ENCODE measurements at places on chromosomes 11 and 22. TPM values are rescaled to one million over a fixed set of nuclear protein-coding genes. Genes with fewer than 3 reads are reported as not detected.

Gene LRFN4
- total RNA-seq = 3.8 TPM

Gene ANO9
- total RNA-seq = 37.2 TPM

Gene CBX7
- total RNA-seq = 45.4 TPM

DNA sequence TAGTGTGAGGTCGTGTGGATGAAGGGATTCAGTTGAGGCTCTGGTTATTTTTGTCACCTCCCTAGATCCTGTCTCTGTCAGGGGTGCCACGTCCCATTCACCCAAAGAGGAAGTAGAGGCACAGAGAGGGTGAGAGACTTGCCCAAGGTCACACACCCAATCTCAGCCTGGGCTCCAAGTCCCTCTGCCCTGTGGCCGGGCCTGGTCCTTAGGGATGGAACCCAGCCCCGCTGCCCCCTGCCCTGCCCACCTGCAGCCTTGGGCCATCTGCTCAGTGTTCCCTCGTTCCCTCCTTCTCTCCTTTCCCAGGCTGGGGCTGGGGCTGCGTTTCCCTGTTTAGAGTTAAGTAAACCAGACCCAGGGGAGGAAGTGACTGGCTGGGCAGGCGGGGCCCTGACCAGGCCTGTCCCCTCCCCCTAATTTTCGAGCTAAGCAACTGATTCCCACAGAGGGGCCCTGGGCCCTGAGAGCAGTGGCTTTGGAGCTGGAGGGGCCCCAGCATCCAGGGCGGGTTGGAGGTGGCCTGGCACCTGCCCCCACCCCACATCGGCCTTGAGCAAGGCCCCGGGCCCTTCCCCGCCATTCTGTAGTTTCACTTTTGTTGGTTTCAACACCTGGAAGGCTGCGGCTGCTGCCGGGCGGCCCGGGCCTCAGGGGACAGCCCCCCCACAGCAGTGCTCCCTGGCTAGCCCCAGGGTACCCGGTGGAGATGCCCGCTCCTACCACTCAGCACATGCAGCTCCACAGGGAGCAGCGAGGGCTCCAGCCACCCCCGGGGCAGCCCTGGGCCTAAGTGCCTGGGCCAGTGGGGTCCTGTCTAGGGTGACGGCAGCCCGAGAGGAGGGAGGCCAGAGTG is 1.5 kb downstream of the TCIRG1 start:
- H3K4me3 ChIP-seq = peak overlapping the region; percentile 88
- peak; percentile 71 for DNase-seq
- H3K27me3 ChIP-seq = no peaks in the 10 kb centered on the region
- H3K36me3 ChIP-seq = peaks cover 23% of the 10 kb centered on the region
- H3K27ac ChIP-seq = peak overlapping the region; percentile 92

- DNase-seq = no peak
- H3K36me3 ChIP-seq = peaks cover 62% of the 10 kb centered on the region
- peak overlapping the region; percentile 91 for H3K4me3 ChIP-seq
- H3K27me3 ChIP-seq = peaks cover 2% of the 10 kb centered on the region
- peak overlapping the region; percentile 98 for H3K27ac ChIP-seq
Observed at GRCh38 chr22:39522567-39523300, 2.4 kb downstream of the ATF4 start.

- no peak overlapping the region for H3K4me3 ChIP-seq
- H3K27me3 ChIP-seq = peaks cover 3% of the 10 kb centered on the region
- H3K27ac ChIP-seq = no peak overlapping the region
- H3K36me3 ChIP-seq = no peaks in the 10 kb centered on the region
- no peaks in the 10 kb centered on the region for H3K4me1 ChIP-seq
Observed at GRCh38 chr11:32366666-32367065, 68.7 kb downstream of the WT1 start.

- no peaks in the 10 kb centered on the region for H3K4me1 ChIP-seq
- no peak overlapping the region for H3K27ac ChIP-seq
- no peak for DNase-seq
Observed at GRCh38 chr22:47303161-47303890, 540.9 kb downstream of the TBC1D22A start.

All from activated B cell treated with CpG ODN at 0.5 μM for 24 hours (primary cell).